Lung (tissue), 17 donors: ENCODE measurements at places on chromosomes 3 and 15. TPM values are rescaled to one million over a fixed set of nuclear protein-coding genes. Genes with fewer than 3 reads are reported as not detected.

- no peak for DNase-seq
Observed at GRCh38 chr3:70557976-70558375, 245.5 kb upstream of the MDFIC2 start.

- no peak for DNase-seq
Observed at GRCh38 chr3:195556390-195556789, 13.3 kb upstream of the PPP1R2 start.

GRCh38 chr15:72866866-72867616 is 83.5 kb upstream of the ADPGK start:
- no peak for DNase-seq

GRCh38 chr3:13575459-13576061 is 26.6 kb downstream of the FBLN2 start:
- peak; percentile 57 for DNase-seq

- no peak for DNase-seq
Observed at GRCh38 chr15:27642981-27643380, 456.1 kb downstream of the OCA2 start.

DNA sequence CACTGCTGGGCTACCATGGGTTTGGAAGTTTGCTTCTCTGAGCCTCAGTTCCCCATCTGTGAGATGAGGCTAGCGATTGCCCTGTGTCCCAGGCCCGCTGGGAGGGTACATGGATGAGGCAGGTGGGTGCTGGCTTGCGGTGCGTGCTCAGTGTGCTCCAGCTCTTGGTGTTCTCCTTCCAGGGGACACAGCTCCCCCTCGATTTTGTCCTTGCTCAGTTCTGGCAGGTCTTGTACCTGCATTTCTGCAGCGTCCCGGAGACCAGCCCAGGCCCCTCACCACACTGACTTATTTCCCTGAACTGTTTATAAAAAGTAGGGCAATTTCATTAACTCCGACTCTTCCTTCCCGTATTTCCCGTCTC is 95.4 kb downstream of the TBC1D2B start:
- DNase-seq: no peak

- no peak for DNase-seq
Observed at GRCh38 chr3:171901615-171902312, 58.6 kb downstream of the TMEM212 start.

DNA sequence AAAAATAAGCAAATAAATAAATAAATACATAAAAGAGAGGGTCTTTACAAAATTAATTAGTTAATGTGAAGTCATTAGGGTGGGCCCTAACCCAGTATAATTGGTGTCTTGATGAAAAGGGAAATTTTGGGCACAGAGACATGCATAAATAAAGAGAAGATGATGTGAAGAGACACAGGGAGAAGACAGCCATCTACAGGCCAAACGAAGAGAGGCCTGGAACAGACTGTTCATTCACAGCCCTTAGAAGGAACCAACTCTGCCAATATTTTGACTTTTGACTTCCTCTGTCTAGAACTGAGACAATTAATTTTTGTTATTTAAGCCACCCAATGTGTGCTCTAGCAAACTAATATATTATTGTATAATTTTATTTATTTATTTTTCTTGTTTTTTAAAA is 29.6 kb upstream of the SELENOK start:
- no peak for DNase-seq

GRCh38 chr3:122245513-122246174 is 62.2 kb downstream of the CASR start:
- no peak for DNase-seq

DNA sequence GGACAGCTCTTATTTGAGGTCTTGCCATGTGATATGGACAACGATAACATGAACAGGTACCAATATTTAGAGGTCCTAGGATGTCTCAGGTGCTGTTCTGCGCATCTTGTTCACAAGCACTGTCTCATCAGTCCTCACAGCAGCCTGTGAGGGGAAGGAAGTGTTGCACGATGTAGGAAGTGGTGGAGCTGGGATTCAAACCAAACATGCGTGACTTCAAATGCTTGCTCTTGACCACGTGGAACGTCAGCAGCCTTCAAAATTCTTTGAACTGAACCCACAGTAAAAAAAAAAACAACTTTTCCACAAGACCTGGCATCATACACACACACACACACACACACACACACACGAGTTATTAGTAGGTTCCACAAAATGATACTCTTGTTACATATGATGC is 153.4 kb upstream of the SMAD3 start:
- no peak for DNase-seq

GRCh38 chr3:5411786-5412185 is 224.3 kb downstream of the EDEM1 start:
- DNase-seq: no peak

DNA sequence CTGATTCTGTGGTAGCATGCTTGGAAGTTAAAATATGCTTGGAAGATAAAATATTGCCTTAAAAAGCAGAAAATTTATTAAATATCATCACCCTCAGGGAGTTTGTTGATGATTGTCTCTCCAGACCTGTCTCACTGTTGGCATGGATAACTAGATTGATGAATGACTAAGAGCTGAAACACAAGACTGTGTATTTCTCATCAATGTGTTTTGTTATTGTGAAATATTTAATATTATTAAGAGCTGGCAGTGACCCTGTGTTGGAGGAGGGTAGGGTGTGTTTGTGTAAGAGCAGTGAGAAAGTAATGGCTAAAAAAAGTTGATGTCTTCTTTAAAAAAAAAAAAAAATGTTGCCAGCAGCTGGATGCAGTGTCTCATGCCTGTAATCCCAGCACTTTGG is 82.2 kb downstream of the ITPR1 start:
- peak; percentile 35 for DNase-seq

DNA sequence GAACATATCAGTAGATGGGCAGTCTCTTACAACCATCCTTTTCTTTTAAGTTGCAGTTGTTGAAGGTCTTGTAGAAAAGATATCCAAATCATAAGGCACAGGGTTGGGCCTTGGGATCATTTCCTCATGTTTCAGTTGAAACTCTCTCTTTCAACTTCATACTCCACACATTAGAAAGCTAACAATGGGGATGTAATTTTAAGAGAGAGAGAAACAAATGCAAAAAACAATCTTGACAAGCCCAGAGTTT is 747.9 kb downstream of the ROBO1 start:
- no peak for DNase-seq

- no peak for DNase-seq
Observed at GRCh38 chr3:23976555-23976954, 31.5 kb downstream of the NR1D2 start.

The STAC gene
- 1.3 TPM for polyA plus RNA-seq

The SEMA3F gene
- polyA plus RNA-seq: 41.6 TPM

The IL17RE gene
- polyA plus RNA-seq: 26.1 TPM

The SLC22A14 gene
- polyA plus RNA-seq: 0.07 TPM

The CCDC39 gene
- 1.9 TPM for polyA plus RNA-seq
